ENCODE measurements at places on chromosomes 4 and X. TPM values are rescaled to one million over a fixed set of nuclear protein-coding genes. Genes with fewer than 3 reads are reported as not detected.

PRRG1 gene
- 8.4 TPM for total RNA-seq

GRCh38 chrX:72060196-72060920 lies 71.4 kb downstream of the RTL5 start:
- no peaks in the 10 kb centered on the region for H3K4me1 ChIP-seq
- no peak for DNase-seq
- H3K4me3 ChIP-seq: no peak overlapping the region
- H3K36me3 ChIP-seq: no peaks in the 10 kb centered on the region

DMP1 gene
- total RNA-seq: not detected

CD40LG gene
- 0.79 TPM for total RNA-seq

DNA sequence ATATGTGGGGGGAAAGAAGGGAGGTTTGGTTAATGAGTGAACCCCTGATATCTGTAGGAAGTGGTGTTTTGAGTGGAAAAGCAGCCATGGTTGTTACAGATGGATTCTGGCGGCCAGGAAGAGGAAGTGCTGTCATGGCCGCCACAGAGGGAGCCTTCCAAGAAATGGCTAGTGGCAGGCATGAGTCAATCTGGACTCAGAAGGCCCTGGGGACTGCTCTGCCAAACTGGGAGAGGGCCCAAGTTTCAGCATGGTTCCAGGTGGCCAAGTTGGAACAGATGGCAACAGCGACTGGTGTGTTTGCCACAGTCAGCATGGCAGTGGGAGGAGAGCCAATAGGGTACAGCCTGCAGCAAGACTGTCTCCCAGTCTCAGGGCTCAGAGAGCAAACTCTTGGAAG lies 32.5 kb downstream of the ETDB start:
- H3K4me1 ChIP-seq: no peaks in the 10 kb centered on the region
- no peak overlapping the region for H3K27ac ChIP-seq
- H3K27me3 ChIP-seq: no peaks in the 10 kb centered on the region
- no peak for DNase-seq
- H3K4me3 ChIP-seq: no peak overlapping the region

IL1RAPL2 gene
- total RNA-seq: not detected

- no peak for DNase-seq
- peaks cover 15% of the 10 kb centered on the region for H3K4me1 ChIP-seq
- H3K27me3 ChIP-seq: no peaks in the 10 kb centered on the region
Measured at GRCh38 chr4:128660361-128661215, 148.9 kb upstream of the JADE1 start.

PRR32 gene
- not detected for total RNA-seq

- no peaks in the 10 kb centered on the region for H3K36me3 ChIP-seq
- H3K4me3 ChIP-seq: no peak overlapping the region
- H3K27ac ChIP-seq: no peak overlapping the region
- H3K27me3 ChIP-seq: no peaks in the 10 kb centered on the region
- peaks cover 11% of the 10 kb centered on the region for H3K4me1 ChIP-seq
Measured at GRCh38 chr4:174423257-174423944, 98.9 kb downstream of the HPGD start.

GRCh38 chr4:103050736-103051436 lies 25.7 kb downstream of the SLC9B2 start:
- no peak for DNase-seq
- no peak overlapping the region for H3K4me3 ChIP-seq
- no peak overlapping the region for H3K27ac ChIP-seq
- H3K27me3 ChIP-seq: no peaks in the 10 kb centered on the region
- no peaks in the 10 kb centered on the region for H3K4me1 ChIP-seq
- H3K36me3 ChIP-seq: no peaks in the 10 kb centered on the region

DNA sequence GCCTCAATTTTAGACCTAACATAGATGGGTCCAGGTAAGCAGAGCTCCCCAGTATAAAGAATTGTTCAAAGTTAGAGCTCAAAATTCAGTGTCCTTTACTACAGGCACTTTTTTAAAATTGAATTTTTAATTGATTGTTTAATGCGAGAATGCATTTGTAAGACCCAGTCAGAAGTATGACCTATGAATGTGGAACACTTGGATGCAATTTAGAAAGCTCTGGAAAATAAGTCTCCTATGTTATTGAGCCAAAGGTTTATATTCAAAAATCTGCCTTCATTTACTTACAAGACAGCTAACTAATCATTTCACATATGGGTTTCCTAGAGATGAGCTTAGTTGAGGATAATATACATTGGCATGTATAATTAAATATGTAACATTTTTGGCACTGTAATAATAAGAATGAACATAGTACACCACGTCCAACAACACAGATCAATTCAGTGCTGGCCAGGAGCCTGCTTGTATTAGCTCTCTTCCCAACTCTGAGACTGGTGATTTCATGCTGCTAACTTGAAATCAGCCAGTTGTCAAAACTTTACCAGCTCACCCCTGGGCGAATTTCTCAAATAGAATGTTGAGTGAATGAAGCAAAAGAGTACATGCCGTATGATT lies 197.2 kb upstream of the NPY2R start:
- DNase-seq: no peak
- H3K4me3 ChIP-seq: no peak overlapping the region
- H3K4me1 ChIP-seq: no peaks in the 10 kb centered on the region
- no peak overlapping the region for H3K27ac ChIP-seq
- no peaks in the 10 kb centered on the region for H3K36me3 ChIP-seq

- no peak overlapping the region for H3K4me3 ChIP-seq
- no peaks in the 10 kb centered on the region for H3K36me3 ChIP-seq
- no peaks in the 10 kb centered on the region for H3K27me3 ChIP-seq
Measured at GRCh38 chr4:78945651-78946179, 6.5 kb upstream of the PAQR3 start.
